ENCODE measurements at places on chromosomes 6 and 20. TPM values are rescaled to one million over a fixed set of nuclear protein-coding genes. Genes with fewer than 3 reads are reported as not detected.

The CD40 gene
- 9.6 TPM for total RNA-seq

- DNase-seq, result peak; percentile 94
Observed at GRCh38 chr6:41073203-41073967, 611 bp downstream of the NFYA start.

DNA sequence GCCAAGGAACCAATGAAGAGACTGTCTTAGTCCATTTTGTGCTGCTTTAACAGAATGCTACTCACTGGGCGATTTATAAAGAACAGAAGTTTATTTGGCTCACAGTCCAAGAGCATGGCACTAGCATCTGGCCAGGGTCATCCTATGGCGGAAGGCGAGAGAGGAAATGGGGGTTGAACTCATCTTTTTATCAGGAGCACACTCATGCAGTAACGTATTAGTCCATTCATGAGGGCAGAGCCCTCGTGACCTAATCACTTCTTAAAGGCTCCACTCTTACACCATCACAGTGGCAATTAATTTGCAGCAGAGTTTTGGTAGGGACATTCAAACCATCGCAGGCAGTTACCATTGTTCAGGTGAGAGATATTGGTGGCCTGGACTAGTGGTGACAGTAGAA lies 8.5 kb downstream of the ARFGEF2 start:
- DNase-seq, result no peak

The SIRPG gene
- not detected for total RNA-seq

The PSMF1 gene
- 110 TPM for total RNA-seq

DNA sequence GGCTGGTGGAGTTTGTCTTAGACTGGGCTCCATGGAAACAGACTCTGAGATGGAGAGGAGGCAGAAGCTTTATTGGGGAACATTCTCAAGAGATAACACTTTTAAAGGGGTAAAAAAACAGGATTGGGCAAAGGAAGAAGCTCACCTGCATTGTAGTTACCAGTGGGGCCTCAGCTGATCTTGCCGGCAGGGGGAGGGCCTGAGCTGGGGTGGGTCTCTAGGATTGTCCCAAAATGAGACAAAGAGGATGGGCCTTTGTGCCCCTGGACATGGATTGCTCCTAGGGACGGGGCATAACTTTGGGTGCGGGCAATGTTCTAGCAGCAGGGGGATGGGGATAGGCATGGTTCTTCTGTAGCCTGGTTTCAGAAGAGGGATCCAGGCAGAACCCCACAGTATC lies 12.5 kb downstream of the SGK2 start:
- DNase-seq, result peak; percentile 28

DNA sequence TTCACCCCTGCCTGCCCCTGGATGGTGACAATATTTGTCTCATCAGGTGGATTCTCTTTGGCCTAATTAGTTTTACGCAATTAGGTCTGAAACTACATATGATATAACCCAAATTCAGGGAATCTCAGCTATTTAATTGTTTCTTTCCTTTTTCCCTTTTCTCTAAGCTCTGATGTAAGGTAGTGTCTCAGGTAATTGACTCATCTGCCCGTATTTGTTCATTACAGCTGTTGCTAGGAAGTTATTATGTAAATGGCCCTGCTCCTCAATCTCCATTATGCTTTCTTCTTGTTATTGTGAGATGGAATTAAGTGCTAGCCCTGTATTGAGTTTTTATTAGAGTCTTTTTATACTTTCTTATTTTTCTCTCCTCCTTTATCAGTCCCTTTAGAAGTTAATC lies 378.2 kb upstream of the ARID1B start:
- DNase-seq, result no peak

The TTK gene
- total RNA-seq, result 0.24 TPM

GRCh38 chr20:21325296-21325695 lies 22.2 kb downstream of the XRN2 start:
- no peak for DNase-seq

The PPP1R16B gene
- 11.7 TPM for total RNA-seq

DNA sequence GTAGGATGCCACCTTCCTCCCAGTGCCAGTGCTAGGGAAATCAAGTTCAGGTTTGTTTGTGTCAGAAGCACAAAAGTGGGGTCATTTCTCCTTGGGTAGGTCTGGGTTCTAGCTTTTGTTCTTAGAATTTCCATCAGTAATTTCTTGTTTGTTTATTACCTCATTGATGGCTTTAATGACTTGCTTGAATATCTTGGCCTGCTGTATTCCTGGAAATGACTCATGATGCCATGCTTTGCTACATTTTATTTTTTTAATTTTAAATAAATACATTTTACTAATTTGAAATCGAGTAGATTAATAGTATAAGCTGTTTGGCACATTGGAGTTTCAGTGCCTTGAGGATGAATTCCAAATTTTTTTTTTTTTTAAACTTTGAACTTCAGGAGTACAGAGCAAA lies 189.6 kb downstream of the JARID2 start:
- DNase-seq, result no peak

The RSPO3 gene
- 101 TPM for total RNA-seq

- no peak for DNase-seq
Observed at GRCh38 chr6:119308048-119308570, 41.5 kb downstream of the MAN1A1 start.

DNA sequence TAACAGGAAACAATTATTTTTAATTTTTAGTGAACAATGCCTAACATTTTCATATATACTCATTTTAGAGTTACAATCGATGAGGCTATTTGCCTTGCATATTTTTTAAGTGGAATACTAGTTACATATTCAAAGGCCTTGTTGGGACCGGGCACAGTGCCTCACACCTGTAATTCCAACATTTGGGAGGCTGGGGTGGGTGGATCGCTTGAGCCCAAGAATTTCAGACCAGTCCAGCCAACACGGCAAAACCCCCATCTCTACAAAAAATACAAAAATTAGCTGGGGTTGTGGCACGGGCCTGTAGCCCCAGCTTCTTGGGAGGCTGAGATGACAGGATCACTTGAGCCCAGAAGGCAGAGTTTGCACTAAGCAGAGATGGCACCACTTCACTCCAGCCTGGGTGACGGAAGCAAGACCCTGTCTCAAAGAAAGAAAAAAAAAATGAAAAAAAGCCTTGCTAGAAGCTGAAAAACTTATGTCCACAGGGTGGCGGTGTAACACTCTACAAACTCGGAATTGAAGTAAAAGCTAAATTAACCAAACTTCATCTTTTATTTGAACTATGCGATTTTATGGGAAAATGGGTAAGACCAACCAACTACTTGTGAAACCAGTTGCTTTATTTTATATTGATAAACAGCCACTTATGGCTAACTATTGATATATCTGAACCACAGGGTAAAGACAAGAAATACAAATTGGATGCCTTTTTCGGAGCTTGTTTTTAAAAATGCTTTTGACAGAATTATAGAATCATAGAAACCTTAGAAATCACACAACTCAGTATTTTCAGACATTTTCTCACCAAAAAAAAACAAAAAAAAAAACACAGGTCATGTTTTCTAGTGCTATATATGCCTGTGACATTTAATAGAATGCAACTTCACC lies 24.1 kb upstream of the ROS1 start:
- DNase-seq, result no peak

DNA sequence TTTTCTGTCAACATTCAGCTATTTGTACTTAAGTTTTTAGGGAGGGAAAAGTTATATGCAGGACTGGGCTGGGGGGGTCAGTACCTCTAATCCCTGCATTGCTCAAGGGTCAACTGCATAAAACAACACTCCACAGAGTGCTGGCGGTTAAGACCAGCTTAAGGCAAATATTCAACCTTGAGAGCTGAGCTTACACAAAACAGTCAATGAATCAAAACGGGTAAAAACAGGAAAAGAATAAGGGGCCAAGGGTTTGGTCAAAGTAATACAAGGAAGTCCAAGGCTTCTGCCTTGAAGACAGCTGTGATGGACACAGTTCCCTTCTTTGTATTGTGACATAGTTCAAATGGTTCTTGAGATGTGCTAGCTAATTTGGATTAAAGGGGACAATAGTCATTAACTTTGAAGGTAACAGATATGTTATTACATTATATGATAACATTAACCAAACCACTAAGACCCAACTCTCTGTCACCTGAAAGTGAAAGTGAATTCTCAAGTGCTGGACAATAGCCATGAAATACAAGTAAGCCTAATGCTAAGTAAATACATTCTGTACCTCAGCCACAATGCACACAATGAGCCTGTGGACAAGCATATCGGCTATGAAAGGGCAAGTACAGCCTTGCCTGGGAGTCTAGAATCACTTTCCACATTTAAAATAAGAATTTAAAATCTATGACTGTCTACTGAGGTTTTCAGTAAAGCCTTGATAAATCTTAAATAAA lies 106.8 kb downstream of the PDE10A start:
- no peak for DNase-seq

The GGT7 gene
- 11.8 TPM for total RNA-seq

The DEFB124 gene
- 2.9 TPM for total RNA-seq

The GLP1R gene
- not detected for total RNA-seq

- no peak for DNase-seq
Observed at GRCh38 chr20:45445805-45446562, 23.6 kb upstream of the WFDC2 start.

DNA sequence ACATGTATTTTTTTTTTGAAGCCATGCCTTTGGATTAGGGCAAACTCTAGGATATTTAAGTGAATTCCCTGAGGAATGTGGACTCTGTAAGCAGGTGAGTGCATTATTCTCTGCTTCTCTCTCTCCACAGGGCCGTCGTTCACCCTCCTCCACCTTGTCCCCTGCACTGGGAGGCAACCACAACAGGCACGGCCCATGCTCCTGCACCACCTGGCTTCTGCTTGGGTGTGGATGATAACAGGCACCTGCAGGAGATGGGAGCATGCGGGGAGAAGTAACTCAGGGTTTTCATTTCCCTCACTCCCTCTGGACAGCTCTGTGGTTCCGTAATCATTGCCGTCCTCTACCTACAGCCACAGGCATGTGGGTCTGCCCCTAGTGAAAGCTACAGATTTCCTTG lies 43.4 kb downstream of the HLA-C start:
- DNase-seq, result no peak

The TUBB1 gene
- total RNA-seq, result 0.43 TPM

- DNase-seq, result no peak
Observed at GRCh38 chr20:35629427-35630145, 14.0 kb downstream of the SPAG4 start.

The DYNLT2 gene
- 1.1 TPM for total RNA-seq

DNA sequence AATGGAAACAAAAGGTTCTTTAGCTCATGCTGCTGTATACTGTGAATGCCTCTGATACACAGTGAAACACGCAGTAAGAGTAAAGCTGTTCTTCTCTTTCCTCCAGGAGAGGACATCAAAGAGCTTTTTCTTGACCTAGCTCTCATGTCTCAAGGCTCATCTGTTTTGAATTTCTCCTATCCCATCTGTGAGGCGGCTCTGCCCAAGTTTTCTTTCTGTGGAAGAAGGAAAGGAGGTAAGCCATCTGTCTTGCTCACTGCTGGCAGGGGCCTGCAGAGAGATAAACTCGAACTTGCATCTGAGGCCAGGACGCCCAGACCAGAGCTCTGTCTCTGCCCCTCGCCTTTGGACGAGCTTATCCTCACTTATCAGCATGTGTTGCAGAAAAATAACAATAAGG lies 37.7 kb downstream of the LY86 start:
- DNase-seq, result no peak
